Femur (tissue), 1 donor: ENCODE measurements at places on chromosomes 6 and 20.

GRCh38 chr6:118932421-118932820, 2.5 kb downstream of the MCM9 start:
- no peak for DNase-seq

GRCh38 chr6:168155193-168155592, 76.2 kb upstream of the FRMD1 start:
- DNase-seq = no peak

GRCh38 chr6:159772196-159772595, 10.4 kb downstream of the ACAT2 start:
- DNase-seq = no peak

GRCh38 chr6:125781314-125781868, 9.4 kb upstream of the NCOA7 start:
- no peak for DNase-seq

DNA sequence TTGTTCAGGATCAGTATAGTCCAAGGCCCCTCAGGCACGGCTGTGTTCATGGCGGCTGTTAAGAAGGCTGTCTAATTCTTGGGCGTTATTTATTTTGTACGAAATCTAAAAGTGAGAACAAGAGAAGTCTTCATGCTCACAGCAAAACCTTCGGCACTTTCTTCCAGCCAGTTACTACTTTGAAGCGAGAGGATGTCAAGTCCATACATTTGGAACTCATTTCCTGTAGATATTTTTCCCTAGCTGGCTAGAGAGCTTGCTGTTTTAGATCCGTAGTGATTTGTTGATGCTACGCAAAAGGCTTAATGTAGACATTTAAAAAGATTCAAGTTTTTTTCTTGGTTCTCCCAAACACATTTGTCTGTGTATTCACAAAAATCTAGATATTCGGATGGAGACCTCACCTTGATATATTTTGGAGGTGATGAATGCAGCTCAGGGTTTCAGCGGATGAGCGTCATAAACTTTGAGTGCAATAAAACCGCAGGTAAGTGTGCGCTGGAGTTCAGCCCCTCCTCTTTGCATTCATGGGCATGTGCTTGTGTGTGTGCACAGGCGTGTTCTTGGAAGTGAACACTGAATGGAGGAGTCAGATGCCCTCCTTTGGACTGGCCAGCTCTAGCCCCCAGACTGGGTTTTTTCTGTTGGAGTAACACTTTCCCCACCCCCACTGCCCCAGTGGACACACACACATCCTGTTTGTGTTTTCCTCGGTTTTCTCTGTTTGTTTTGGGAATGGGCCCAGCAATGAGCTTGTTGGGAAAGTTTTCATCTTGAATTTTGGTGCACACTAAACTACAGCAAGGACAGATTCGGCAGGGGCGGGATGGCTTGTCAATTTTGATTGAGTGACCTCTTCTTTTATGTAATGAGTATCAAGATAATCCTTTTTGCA, 65.4 kb downstream of the IGF2R start:
- peak; percentile 64 for DNase-seq

DNA sequence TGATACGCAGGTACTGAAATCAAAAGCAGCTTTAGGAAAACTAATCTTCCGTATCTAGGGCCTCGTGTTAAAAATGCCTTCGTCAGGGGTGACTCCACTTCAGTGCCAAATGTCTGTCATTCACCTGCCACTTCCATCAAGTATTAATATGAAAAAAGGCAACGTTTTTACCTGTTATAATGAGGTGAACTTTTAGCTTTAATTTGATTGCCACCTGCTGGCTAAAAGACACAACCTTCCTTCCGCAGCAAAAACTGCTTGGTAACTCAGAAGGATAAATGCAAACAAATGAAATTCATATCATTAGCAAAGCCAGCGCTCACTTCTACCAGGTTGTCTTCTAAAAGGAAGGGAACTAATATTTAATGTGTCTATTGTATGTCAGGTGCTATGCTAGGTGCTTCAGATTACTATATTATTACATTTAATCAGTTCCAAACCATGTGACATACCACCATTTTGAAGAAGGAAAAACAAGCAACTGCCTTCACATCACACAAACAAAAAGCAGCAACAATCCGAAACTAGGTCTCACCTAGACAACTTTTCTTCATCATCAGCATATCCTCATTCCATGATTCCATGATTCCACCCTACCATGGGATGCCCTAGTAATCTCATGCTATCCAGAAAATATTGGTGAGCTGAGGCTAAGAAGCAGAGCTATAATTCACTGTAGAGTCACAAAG, 20.6 kb upstream of the ARHGAP18 start:
- DNase-seq = no peak

GRCh38 chr6:116355796-116356195, 15.0 kb upstream of the DSE start:
- DNase-seq = no peak

GRCh38 chr6:112439010-112439409, 91.9 kb downstream of the RFPL4B start:
- DNase-seq = no peak

DNA sequence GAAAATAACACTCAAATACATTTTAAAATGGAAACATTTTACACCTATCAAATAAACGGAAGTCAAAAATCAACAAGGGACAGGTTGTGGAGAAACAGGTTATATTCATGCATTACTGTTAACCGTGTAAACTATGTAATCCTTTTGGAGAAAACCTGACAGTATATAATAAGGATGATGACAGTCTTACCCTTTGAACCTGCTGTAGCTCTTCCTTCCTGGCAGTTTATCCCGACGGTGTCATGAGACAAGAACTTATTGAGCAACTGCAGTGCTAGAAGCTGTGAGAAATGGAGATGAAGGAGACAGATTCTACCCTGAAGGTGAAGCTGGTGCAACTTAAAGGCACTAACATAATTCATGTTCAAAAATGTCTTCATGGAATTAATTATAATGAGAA, 76.7 kb downstream of the PLEKHG1 start:
- DNase-seq = no peak

- DNase-seq = no peak
These were observed 169.8 kb downstream of the ERMARD start for GRCh38 chr6:169921217-169921616.

- DNase-seq = no peak
These were observed 48.6 kb downstream of the RALY start for GRCh38 chr20:34042262-34042661.

DNA sequence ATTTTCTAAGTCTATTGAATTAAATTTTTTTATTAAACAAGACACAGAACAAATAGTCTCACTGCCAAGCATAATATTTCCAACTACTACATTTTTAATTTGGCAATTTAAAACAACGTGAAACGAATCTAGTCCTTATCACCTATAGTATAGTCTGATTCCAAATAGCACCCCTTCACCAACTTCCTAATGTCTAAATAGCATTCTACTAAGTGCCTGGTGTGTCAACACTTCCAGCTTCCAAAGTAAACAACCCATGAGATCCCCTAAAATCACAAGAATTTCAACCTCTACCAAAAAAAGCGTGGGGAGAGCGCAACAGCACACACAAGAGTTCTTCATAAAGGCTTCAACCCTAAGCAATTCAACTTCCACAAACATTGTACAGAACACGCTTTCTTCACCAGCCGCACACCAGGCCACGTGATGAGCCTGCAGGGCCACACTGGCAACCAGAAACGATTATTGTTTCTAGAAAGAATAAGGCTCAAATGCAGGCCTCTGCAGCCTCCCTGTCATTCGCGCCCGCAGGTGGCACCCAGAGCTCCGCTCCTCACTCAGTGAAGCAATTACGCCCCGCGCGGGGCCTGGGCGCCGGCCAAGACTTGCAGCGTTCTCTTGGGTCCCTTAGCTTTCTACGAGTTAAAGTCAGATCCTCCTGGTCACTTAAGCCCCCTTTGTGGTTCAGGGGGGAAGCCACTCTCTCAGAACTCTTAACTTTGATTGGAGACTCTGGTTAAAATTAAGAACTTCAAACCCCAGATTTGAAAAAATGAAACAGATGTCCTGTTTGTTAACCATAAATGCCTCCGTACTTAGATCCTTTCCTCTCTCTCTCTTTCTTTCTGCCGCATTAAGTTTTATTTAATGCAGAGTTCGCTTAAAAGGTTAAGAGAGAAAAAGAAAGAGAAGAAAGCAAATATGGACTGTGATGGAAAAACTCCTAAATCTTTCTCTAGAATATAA, 18.3 kb downstream of the SIM1 start:
- no peak for DNase-seq

DNA sequence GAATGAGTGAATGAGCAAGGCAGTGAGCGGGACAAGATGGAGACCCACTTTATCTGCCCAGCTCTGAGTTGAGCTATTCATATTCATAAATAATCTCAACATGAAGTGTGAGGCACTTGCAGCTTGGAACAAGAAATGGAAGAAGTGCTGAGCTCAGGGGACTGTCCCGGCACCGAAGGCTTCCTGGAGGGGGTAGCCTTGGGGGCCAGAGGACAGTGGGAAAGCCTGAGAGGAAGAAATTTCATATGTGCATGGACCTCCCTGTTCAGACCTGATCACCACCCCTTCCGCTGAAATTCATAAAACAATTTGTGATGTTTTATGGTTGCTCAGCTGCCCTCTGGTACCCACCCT, 103.2 kb downstream of the TOX2 start:
- DNase-seq = no peak

DNA sequence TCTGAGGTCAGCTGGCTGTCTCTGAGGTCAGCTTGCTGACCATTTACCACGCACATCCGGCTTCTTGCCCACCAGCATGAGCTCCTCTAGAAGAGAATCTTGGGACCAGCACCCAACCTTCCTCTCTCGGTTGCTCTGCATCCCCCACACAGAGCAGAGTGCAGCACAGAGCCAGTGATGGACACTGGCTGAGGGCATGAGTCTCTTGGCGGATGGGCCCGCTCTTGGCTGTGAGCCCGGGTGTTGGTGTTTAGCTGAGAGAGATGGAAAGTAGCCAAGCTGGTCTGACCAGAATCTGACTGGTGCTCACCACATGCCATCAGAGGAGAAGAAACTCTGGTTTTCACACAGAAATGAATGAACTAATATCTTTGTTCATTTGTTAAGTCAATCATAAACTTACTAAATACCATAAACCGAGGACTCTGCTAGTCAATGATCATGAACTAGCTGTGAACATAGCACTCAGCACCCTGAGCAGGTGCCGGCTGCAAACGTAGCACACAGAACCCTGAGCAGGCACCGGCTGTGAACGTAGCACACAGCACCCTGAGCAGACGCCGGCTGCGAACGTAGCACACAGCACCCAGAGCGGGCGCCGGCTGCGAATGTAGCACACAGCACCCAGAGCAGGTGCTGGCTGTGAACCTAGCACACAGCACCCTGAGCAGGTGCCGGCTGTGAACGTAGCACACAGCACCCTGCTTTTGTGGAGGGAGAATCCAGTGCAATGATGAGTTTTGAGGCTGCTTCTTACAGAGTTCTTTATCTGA, 10.4 kb upstream of the THBS2 start:
- no peak for DNase-seq

DNA sequence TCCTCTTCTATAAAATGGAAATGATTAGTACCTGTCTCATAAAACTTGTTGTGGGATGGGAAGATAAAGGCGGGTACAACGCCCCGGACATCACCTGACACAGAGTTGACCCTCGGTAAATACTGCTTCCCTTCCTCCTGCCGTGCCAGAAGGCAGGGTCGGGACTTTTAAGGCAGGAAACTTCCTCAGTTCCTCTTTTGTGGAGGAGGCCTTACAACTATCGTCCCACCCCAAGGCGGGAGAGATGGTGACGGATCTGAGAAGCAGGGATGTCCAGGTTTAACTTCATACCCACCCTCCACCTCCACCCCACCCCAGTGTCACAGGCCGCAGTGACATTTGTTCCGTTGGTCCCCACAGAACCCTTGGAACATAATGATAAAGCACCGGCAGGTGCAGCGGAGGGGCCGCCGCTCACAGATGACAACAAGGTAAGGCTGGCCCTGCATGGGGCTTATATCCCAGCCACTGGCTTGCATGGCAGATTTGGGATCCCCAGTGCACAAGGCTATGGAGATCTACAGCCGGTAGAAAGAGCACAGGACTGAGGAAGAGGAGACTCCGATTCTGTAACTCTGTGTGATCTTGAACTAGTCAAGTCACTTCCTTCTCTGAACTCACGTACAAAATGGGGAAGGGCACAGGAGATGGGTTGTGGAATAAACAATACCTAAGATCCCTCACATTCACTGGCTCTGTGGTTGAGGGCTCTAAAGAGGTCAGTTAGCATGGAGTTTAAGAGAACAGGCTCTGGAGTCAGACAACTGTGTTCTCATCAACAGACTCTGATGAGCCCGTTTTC, 764 bp downstream of the DNTTIP1 start:
- peak; percentile 34 for DNase-seq

- no peak for DNase-seq
These were observed 71.2 kb upstream of the CCN6 start for GRCh38 chr6:111982681-111983080.

GRCh38 chr20:58139849-58140786, 88.3 kb downstream of the ANKRD60 start:
- no peak for DNase-seq

GRCh38 chr6:168616816-168617765, 176.1 kb downstream of the SMOC2 start:
- no peak for DNase-seq

- DNase-seq = no peak
These were observed 44.7 kb downstream of the NKAIN2 start for GRCh38 chr6:123848347-123848746.

DNA sequence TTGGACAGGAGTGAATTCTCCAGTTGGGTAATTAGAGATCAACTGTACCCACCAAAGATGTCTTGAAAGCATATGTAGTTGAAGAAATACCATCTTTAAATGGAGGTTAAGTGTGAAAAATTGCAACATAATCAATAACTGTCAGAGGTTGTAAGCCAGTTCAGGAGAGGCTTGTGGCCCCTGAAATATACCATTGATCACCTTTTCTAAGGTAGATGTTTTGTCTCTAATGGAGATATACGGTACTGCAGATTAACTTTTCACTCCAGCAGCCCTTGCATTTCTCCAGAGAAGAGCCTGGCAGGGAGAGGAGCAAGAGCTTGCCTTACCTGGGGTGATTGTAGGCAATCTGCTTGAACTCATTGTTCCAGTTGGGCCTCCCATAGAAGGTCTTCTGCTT, 48.8 kb downstream of the NOX3 start:
- DNase-seq = no peak
